T-helper 1 cell (primary cell): ENCODE measurements at places on chromosomes 7 and 10.

DNA sequence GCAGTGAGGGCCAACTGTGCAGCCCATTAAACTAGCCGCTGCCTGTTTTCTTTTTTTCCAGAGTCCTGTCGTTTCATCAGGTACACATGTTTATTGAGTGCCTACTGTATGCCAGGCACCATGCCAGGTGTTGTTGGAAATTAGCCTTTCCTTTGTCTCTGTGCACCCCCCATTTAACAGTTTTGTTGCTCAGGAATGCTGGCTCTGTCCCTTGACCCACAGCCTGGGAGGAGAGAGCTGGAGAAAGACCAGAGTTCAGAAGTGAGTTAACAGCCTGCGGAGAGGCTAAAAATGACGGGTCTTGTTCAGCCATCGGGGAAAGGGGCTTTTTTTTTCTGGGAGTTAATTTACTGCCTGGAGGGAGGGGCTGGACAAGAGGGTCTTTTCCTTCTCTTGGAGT, 1.3 kb downstream of the LRMDA start:
- no peak for DNase-seq

DNA sequence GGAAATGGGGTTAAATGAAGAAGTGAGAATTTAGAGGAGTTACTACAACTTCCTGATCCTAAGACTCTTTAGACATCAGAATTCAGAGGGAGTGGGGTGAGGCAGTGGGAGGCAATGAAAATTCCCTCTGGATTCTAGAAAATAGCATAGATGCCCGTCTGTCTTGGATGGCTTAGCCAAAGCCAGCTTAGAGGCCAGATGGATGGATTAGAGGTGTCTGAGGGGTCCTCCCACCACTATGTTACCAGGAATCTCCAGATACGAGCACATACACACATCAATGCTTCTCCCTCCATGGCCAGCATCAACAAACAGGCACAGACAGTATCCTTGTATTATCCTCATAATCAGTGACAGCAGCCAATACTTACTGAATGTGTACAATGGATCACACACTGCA, 418.1 kb downstream of the PLXNA4 start:
- no peak for DNase-seq

DNA sequence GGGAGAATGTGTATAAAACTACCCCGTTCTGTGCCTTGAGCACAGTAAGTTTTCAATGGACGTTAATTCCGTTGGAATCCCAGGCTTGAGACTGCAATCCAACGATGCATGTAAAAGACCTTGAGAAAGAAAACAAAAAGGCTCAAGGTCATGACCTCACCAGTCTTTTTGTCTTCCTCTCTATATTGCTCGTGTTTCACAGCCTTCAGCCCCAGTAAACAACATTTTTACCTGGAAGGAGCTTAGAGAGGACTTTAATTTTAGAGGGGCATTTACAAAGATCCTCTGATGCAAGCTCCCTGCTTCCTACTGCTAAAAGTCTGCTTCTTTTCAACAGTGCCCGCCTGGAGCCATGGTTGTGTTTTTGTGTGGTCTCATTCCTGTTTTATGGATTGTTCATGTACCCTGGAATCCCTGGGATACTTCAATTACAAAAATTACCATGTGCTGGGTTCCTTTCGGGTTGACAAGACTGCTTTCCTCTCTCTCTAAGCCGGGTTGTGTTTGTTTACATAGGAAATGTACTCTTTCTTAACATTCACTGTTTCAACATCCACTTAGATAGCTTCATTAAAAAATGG, 320.1 kb upstream of the NFE2L3 start:
- no peak for DNase-seq

- no peak for DNase-seq
These were observed 95.8 kb downstream of the CLEC2L start for GRCh38 chr7:139619367-139619657.

DNA sequence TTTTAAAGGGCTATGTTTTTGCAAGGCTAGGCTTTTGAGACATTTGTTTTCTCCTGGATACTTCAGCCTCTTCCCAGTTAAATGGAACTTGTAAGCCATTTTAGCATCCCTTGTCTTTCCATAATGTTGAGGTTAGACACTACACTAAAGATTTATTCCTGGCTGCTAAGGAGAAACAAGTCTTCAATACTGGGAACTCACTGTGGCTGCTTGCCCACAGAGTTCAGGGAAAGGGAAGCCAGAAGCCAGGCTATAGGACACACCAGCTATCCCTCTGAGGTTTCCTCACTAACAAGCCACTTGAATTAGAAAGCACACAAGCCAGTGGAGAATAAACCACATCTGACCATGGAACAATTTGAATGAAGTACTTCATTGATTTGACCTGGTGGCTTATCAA, 421.7 kb upstream of the CHRM2 start:
- DNase-seq: no peak

DNA sequence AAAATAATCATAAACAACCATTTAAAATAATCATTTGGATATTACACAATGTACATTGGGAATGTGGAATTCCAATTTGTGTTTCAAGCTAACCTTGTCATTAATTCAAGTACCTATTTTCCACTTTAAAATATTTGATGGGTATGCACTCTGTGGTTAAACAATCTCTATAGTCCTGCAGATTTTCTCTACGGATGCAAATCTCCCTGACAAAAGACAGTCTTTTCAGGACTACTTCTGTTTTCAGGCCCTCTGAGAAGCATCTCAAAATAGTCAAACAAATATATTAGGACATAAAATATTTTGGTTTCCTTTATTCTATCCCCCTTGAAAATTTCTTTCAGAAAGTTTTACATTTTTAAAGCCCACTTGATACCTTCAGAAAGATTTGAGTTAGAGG, 735.6 kb upstream of the MBL2 start:
- DNase-seq: no peak

GRCh38 chr10:28459453-28460144, 73.3 kb upstream of the WAC start:
- DNase-seq: no peak

GRCh38 chr10:46217752-46218453, 68.9 kb upstream of the ANTXRL start:
- no peak for DNase-seq

- no peak for DNase-seq
These were observed 106.0 kb upstream of the INSYN2A start for GRCh38 chr10:127302343-127302742.

- DNase-seq: peak; percentile 87
These were observed 21.0 kb downstream of the UPP1 start for GRCh38 chr7:48109848-48110663.

GRCh38 chr7:55188590-55189138, 169.8 kb downstream of the EGFR start:
- DNase-seq: no peak

DNA sequence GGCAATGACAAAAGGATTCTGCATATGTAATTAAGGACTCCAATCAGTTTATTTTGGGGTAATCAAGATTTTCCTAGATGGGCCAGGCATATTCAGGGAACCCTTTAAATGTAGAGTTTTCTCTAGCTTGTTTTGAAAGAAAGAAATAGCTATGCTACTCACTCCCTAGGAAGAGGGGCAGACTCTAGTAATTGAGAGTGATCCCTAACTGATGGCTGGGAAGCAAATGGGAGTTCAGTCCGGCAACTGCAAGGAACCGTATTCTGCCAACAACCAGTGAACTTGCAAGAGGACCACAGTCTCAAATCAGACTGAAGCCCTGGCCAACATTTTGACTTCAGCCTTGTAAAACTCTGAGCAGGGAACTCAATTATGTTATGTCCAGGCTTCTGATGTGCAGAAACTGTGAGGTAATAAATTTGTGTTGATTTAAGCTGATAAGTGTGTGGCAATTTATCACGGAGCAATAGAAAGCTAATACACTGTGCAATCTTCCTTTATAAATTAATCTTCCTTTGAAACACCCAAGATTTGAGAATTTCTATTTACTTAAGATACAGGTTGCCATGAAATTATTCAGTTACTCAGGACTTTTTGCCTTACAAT, 14.0 kb downstream of the AOAH start:
- no peak for DNase-seq

DNA sequence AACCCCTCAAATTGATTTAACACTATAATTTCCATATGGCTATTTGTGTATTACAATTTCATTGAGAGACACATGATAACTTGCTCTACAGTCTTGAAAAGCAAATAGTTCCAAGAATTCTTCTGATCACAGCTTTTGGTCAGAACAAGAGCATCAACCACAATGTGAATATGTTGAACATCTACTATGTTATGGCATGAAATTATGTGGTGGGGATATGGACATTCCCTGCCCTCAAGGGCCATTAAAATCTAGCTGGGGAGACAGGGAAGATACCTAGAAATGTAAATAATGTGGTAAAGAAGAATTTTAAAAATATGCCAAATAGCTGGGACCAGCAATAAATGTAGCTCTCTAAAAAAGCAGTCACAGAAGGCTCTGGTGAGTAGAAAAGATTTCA, 262.2 kb downstream of the FZD1 start:
- no peak for DNase-seq

DNA sequence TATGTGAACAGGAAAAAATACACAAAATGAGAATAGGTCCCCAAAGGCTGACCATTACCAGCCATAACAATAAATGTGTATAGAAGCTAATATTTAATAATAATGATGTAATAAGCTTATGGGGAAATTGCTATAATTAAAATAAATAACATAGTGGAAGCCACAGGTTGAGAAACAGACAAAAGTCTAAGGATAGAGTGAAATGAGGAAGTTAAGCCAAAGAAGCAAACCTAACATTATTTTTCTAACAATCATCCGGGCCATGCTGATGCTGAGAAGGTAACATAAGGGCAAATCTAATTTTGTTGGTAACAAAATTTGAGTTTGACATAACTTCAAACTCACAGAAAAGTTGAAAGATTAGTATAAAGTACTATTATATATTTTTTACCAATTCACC, 115.9 kb downstream of the MICU1 start:
- no peak for DNase-seq

- no peak for DNase-seq
These were observed 45.4 kb downstream of the GPR37 start for GRCh38 chr7:124720195-124720594.

GRCh38 chr10:119291223-119291900, 84.0 kb downstream of the GRK5 start:
- no peak for DNase-seq
